Activated CD8-positive, alpha-beta memory T cell treated with anti-CD3 and anti-CD28 coated beads, Interleukin-2, amount 10 ng/mL, durations not matched to agents 7 days and 5 days (primary cell): ENCODE measurements at places on chromosomes 16 and 17. TPM values are rescaled to one million over a fixed set of nuclear protein-coding genes. Genes with fewer than 3 reads are reported as not detected.
A peak's percentile ranks its signal among the peaks of the same experiment; 100 is the strongest.

DNA sequence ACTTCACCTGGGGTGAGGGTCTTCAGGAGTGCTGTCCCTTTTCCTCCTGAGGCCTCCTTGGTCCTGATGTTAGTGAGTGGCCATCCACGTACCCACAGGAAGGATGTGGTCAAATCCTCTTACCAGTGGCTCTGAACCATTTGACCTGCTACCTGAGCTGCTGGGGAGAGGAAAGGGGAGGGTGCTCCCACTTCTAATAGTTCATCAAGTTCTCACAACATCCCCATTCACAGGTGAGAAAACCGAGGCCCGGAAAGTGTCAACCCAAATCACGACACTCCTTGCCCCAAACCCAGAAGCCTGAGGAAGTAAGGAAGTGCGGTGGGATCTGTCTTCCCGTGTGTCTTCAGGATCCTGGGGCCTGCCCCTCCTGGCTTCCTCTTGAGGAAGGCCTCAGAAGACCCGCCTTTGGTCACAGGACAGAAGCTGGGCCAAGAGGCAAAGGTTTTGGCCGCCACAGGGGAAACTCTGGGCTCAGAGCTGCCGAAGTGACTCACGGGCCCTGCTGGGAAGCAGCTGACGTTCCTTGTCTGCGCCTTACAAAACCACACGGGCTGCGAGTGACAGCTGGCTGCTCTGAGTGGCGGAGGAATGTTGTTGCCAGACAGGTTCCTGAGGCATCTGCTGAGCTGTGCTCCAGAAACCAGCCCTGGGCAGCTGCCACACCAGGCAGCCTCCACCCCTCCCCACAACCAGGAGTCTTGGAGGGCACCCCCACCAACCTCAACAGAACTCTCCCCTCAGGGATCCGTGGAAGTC lies 13.9 kb upstream of the KIFC3 start:
- peak; percentile 70 for DNase-seq

The KRT31 gene
- not detected for total RNA-seq

The TVP23A gene
- total RNA-seq = not detected

- DNase-seq = no peak
Observed at GRCh38 chr17:39929646-39930407, 2.3 kb downstream of the LRRC3C start.

DNA sequence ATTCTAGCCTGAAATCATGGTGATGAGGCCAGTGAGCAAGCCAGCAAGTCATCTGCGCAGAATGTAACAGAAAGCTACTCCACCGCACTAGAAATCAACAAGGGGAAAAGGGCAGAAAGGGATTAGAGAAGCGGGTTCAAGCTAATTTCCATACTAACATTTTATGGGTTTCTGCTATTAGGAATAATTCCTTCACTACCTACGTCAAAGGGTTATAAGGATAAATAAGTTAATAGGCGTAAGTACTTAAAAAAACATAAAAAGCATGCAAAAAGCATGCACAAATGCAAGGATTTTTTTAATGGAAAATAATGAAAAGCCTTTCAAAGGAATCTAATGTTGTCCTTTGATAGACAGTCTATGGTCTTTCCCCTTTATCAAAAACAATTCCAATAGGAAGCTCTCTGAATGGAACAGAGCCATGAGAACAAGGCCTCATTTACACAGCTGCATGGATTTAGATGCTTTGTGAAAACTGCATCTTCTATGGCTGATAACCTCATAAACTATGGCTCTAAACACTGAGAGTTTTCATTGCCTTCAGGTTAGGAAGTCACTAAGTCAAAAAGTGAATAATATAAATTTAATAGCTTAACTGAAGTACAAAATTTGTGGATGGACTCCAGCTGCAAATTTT lies 5.6 kb downstream of the EMC8 start:
- DNase-seq = no peak

DNA sequence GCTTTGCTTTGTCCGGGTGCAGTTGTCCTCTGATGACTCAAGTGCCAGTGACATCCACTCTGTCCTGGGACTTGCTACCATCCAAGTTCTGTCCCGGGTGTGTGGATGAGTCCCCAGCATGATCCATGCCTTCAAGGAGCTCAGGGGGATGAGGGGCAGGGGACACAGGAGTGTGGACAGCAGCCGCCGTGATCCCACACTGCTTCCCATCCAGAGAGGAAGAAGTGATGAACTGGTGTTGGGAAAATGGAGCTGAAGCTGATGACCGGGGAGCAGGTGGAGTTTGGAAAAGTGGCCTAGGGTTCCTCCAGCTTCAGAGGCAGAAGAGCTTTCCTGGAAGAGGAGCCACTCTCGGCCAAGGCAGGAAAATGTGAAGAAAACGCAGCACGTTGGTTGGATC lies 249.6 kb upstream of the TNRC6C start:
- peak; percentile 28 for DNase-seq

The SNAI3 gene
- total RNA-seq = 14.1 TPM

The OSGIN1 gene
- total RNA-seq = 0.93 TPM

- no peak for DNase-seq
Observed at GRCh38 chr17:39845052-39845846, 18.9 kb downstream of the IKZF3 start.

DNA sequence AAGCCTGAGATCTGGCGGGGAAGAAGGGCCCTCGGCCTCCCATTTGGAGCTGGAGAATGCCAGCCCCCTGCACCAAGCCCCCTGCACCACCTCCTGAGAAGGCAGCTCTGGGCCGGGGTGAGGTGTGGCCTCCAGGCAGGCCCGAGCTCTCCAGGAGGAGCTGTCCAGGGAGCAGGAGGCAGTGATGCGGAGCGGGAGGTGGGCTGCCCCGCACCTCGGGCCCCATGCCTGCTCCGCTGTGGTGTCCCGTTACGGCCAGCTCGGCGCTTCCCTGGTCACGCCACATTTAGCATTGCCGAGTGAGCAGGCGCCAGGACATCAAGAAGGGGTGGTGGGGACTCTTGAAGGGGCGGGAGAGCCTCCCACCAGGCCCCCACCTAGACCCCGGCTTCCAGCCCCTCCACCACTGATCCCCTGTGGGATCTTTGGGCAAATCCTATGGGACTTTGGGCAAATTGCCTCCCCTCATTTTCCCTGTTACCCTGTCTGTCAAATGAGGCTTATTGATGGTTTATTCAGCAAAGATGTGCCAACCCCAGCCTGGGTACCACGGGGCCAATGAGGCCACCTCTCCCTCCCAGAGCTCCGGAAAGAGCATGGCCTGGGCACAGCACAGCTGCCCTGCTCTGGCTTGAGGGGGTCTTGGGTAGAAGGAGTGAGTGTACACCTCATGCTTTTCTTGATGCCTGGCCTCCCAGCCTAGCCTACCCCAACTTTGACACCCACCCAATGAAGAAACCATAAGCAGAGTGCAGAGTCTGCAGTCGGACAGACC lies 15.3 kb downstream of the FOXN1 start:
- DNase-seq = no peak

DNA sequence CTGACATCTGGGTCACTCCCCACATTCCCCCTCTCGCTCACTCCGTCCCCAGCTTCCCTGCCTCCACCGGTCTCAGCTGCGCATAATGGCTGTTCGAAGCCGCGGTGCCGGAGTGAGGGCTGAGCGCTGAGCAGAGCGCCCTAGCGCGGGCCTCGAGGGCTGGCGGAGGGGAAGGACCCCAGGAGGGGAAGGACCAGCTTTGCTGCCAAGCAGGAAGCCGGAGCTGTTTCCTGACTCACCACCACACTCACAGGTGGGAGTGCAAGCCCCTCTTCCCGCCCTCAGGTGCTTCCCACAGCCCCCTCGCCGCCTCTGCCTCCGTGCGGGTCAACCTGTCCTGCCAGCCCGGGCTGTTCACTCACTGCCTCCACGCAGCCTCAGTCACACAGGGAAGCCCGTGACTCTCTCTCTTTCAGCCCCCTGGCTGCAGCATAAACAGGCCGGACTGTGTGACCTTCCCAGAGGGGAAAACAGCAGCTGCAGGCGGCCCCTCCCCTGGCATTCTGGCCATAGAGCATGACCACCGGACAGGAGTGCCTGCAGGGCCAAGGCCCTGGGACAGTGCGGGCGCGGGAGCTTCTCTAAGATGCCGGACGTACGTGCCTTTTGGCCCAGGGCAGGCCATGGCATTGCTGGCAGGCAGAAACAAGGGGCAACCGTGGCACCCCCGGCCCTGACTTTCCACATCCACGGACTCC lies 23.7 kb downstream of the SLC43A2 start:
- DNase-seq = no peak

DNA sequence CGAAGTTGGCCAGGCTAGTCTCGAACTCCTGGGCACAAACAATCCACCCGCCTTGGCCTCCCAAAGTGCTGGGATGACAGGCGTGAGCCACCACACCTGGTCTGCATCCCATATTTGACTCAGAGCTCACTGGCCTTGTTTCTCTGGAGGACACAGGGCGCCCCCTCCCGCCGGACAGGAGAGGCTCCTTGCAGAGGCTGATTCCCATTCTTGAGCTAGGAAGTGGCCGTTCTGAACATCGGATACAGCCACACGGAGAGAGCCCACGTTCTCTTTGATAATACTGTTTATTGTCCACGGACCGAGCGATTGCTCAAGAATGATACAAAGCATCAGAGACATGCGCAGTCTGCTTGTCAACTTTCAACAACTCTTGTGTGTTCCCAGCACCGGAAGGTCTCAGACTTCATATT lies 12.1 kb upstream of the USP36 start:
- no peak for DNase-seq

The CCL17 gene
- 0.59 TPM for total RNA-seq

GRCh38 chr16:27353853-27354252 lies 40.1 kb downstream of the IL4R start:
- DNase-seq = no peak

DNA sequence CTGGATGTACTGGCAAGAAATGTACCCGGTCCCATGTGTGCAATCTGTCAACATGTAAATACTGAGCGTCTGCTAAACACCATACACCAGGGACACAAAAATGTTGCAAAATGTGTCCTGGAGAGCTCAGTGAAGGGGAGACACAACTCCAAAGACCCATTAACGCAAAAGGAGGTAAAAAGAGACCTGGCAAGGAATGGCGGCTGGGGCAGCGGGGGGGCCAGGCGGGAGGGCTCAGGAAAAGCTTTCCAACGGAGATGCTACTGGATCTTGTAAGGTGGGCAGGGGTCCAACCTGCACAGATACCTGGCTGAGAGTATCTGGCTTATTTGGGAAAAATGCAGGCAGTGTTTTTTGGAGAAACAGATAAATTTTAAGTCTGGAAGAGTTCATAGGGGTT lies 40.7 kb downstream of the ADCY9 start:
- no peak for DNase-seq

The TPSG1 gene
- not detected for total RNA-seq

DNA sequence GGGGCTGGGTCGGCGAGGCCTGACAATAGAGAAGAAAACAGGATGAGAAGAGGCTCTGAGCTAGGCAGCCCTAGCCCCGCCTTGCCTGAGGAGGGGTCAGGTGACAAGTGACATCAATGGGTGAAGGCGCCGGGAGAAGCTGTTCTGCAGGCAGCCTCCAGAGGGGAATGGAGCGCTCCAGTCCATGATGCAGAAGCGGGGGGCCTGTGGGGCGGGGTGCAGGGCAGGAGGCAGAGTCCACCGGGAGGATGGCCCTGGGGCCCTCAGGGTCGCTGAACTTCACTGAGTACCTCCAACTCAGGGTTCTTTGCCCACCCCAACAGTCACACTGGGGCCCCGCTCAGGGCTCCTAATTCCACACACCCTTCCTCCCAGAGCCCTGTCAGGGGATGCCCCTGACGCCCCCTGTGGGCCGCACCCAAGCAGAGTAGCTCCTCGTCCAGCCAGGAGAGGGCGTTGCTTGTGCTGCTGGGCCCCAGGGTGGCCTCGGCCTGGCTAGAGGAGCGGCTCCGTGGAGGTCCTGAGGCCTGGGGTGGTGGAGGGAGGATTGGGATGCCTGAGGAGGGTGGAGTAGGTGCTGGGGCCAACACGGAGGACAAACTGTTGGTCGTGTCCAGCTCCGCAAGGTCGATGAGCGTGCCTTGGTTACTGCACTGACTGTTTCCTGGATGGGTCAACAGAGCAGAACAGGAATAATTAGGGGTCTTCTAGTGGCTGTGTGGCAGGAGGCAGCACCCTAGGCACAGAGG lies 20.8 kb downstream of the GGA3 start:
- DNase-seq = peak; percentile 53

The MFAP4 gene
- total RNA-seq = not detected

DNA sequence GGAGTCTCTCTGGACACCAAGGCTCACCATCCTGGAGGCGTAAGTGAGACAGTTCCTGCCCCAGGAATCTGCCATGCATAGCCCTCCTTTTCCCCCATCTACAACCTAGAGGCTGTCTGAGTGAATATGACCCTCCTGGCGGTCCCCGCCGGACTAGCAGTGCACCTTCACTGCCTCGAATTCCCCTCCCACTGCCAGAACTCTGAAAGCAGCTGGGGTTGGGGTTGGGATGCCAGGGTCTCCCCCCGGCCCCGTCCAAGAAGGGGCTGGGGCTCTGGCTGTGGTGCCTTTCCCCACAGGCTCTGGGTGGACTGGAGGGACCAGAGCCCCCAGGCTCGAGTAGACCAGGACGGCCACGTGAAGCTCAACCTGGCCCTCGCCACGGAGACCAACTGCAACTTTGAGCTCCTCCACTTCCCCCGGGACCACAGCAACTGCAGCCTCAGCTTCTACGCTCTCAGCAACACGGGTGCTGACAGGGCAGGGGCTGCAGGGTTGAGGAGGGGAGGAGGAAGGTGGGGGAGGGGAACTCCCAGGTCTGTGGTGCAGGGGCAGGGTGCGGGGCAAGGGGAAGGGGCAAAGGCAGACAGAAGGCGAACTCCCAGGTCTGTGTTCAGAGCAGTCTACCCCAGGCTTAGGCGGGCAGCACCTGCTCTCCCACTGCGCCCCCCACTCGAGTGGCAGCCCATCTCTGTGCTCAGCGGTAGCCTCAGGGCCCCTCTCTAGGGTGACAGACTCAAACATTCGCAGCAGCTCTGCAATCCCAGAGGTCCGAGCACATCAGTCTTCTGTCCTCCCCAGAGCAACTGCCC lies 1.2 kb downstream of the ZACN start:
- no peak for DNase-seq

DNA sequence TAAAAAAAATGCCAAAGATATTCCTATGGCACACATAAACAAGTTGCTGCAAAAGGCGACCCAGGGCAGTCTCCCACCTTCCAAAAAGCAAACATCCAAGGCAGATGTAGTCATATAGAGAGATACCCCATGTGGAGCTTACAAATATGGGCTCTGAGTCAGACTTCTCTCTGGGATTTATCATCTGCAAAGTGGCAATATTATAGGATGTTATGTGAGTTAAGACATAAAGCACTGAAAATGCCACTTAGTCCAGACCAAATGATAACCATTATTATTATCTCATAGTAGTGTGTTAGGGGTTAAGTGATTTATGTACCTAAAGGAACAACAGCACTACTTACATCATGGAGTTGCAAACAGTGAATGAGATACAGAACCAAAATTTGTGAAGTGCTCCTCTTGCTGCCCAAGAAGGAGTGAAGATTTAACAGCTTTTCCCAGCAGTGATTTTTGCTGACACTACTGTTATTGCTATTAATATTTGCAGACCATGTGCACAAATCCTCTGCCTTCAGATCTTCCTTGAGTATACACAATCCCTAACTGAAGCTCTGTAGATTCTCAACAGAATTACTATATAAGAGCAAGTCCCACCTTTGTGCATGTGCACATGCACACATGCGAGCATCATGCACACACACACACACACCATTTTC lies 560.0 kb upstream of the SALL1 start:
- DNase-seq = no peak

GRCh38 chr17:68624381-68624780 lies 23.2 kb upstream of the FAM20A start:
- DNase-seq = no peak
